ENCODE measurements at places on chromosomes 13 and 19.
A peak's percentile ranks its signal among the peaks of the same experiment; 100 is the strongest.

GRCh38 chr13:94712287-94712811 is at the start of gene SOX21:
TSS of gene SOX21 (minus strand) at chr13:94712545. CDS start at chr13:94712049, 496 bp downstream.
- DNase-seq: peak; percentile 49

DNA sequence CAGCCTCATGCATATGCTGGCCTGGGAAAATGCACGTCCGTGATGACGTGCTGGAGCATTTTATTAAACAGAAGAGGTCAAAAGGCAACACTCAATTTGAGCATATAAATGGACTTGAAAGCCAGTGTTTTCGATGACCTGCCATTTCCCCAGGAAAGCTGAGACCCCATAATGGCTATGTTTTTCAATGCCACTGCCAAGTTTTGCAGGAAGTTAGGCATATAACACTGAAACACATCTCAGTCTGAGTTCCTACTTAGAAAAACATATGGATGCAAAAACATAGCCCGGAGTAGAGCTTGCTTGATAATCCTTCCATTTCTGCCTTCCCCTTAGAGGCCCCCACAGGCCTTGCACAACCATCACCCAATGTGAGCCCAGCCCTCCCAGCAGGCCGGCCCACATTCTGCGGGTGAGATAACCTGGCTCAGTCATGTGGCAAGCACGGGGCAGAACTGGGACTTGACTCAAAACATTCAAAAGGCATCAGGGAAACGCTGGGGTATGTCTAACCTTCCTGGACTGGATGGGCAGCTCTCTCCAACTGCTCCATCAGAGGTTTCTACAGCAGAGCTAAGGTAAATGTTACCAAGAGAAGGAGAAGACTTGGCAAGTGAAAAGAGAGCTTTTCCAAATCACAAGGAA is 24.9 kb downstream of the EPS15L1 start:
- no peak for DNase-seq

GRCh38 chr13:111854403-111854802 is 212.5 kb upstream of the SOX1 start:
- DNase-seq: no peak

- no peak for DNase-seq
Observed at GRCh38 chr19:39375929-39376328, 15.0 kb downstream of the PAF1 start.

- no peak for DNase-seq
Observed at GRCh38 chr13:101016475-101016874, 341.9 kb upstream of the TMTC4 start.

DNA sequence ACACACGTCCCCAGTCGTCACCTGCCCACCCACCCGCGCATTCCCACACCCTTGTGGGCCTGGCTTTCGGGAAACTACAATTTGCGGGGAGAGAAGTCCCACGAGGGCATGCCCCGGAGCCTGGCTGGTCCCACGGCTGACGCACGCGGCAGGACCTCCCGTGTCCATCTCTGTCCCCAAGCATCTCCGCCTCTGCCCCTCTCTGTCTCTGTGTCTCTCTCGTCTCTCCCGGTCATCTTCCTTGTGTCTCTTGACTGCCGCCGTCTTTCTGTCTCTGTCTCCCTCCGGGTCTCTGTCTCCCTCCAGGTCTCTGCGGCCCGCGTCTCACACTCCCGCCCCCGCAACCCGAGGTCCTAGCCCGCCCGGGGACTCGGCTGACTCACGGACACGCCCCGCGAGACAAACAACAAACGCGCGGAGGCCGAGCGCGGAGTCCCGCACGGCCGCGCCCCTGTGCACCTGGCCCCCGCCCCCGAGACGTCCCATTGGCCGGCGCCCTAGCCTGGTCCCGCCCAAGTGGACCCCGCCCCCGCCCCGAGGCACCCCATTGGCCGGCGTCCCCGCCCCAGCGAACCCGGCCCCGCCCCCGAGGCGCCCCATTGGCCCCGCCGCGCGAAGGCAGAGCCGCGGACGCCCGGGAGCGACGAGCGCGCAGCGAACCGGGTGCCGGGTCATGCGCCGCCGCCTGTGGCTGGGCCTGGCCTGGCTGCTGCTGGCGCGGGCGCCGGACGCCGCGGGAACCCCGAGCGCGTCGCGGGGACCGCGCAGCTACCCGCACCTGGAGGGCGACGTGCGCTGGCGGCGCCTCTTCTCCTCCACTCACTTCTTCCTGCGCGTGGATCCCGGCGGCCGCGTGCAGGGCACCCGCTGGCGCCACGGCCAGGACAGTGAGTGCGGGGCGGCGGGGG is at the start of gene FGF22:
TSS of gene FGF22 (plus strand) at position 627 of the 908 bp plus-strand sequence. CDS start at position 674, 47 bp downstream.
- peak; percentile 90 for DNase-seq

DNA sequence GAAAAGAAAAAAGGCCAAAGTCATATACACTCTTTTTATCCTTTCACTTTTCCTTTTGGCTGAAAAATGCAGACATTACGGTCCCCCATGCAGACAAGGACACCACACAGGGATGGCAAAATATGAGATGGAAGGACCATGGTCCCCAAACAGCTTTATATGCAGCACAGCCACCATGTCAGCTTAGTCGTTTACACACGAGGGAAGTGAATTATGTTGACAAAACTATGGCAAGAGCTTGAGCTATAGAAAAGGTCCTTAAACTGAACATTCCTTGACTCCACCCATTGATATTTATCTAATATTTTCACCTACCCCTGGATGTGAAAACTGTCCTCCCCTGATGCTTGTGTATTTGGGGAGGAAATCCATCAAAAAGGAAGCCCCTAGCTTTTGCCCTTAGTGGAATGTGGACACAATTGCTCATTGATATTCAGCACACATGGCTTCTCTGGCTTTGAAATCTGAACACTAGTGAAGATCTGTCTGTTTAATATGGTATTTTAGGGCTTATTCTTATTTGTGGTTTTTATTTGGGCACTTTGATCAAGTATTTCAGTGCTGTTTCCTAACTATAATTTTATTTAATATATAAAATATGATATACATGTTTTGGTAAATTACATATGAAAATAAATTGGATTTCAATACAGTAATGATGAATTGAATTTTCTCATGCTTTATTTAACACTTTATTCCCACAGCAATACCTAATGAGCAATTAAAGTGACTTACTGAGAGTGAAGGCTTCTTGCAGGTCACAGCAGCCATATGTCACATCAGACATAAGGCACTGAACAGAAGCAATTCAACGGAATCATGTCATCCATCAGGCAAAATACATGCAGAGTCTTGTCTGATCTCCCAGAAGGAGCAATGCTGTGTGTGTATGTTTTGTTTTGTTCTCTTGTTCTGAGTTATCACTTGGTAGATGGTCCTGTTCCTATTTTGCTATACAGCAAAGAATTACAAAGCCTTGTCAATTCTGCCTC is 6.8 kb upstream of the GTF2F2 start:
- no peak for DNase-seq

DNA sequence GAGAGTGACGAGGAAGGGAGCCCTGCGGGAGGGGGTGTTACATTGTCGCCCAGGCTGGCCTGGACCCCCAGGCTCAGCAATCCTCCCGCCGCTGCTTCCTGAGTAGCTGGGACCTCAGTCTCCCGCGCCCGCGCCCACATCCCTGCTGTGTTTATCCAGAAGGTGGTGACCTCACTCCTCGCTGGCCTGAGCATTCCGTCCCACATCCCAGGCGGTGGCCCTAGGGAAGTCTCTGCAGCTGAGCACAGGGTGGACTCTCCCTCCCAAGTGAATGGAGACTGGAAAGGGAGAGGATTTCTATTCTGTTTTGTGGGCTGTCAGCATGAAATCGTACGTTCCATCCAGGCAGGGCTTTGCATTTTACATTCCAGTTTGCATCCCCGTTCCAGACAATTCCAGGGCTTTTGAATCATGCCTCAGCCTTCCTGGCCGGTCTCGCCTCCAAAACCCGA is 401 bp upstream of the ZNF765 start:
- DNase-seq: peak; percentile 83

DNA sequence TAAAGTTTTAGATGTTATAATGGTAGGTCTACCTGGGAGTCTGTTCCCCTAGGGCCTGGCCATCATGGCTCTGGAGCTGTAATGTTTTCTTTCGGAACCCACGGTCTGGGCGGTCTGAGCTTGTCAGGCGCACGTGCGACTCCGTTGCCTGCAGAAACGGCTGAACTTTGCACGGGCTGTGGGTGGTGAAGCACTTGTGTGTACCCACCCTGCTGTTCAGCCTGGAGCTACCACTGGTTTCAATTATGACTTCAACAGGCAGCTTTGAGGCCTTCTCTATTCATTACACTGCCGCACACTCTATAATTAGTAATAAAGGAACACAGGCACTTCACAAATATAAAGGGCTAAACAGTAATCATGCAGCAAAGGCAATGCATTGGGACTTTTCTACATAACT is 6.0 kb downstream of the PCDH8 start:
- DNase-seq: no peak

GRCh38 chr19:53172889-53173288 is 14.0 kb upstream of the ZNF347 start:
- no peak for DNase-seq

GRCh38 chr19:41541990-41542584 is 33.9 kb upstream of the CEACAM21 start:
- peak; percentile 55 for DNase-seq

- no peak for DNase-seq
Observed at GRCh38 chr13:89383891-89384290, 1712.7 kb downstream of the SLITRK5 start.

DNA sequence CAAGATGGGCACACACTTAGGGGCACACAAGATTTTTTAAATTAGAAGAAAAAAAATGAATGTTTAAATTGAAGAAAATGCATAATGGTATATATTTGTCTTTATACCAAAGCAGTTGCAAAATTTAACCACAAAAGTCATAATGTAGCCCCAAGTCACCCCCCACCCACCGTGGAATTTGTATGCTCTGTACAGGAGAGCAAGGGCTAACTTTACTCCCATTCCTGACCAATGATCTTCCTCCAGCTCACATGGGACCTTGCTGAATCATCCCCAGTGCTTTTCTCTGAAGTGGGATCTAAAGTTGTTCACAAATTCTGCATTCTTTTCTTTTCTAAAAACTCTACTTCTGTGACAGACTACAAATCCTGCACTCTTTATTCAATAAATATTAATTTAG is 597.0 kb downstream of the UQCRFS1 start:
- no peak for DNase-seq

- DNase-seq: no peak
Observed at GRCh38 chr19:34504273-34504808, 22.8 kb downstream of the WTIP start.

- no peak for DNase-seq
Observed at GRCh38 chr19:41843371-41843770, 1.1 kb downstream of the LYPD4 start.

DNA sequence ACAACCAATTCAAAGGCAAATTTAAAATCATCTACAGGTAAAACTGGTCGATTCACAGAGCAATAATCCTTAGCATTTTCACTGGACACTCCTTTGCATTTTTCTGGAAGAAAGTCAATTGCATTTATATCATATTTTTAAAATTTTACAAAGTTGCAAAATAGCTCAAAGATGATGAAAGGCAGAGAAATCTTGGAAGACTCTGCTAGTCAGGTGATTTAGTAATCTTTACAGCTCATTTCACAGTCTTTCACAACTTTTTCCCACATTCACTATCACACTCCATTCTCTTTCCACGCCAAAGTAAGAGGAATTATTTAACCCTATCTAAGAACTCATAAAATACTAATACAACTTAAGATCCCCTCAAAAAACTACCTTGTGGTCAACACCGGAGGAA is 1063.8 kb downstream of the EFNB2 start:
- no peak for DNase-seq

DNA sequence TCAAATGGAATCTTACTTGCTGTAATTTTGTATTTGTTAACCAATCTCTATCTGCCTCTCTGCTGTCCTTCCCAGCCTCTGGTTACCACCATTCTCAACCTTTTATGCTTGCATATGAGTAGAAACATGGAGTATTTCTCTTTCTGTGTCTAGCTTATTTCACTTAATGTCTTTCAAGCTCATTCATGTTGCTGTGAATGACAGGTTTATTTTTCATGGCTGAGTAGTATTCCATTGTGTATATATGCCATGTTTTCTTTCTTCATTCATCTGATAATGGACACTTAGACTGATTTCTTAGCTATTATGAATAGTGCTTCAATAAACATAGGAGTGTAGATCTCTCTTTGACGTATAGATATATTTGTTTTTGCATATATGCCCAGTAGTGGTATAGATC is 13.4 kb downstream of the ZNF460 start:
- DNase-seq: no peak

DNA sequence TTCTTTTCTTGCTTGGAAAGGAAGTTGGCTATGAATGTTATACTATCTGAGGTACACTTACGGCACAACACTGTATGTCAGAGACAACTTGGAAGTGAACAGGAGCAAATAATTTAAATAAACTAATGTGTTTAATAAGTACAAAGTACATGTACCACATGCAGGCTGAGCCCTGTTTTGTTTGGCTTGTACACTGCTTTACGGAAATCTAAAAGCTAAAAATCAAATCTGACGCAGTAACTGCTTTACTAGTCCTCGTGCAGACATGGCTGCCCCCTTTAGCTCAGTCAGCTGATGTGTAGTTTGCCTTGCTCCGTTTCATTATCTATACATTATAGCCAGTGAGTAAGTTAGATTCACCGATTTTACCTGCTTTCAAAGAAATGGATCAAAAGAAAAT is 36.5 kb downstream of the TDRD3 start:
- no peak for DNase-seq

DNA sequence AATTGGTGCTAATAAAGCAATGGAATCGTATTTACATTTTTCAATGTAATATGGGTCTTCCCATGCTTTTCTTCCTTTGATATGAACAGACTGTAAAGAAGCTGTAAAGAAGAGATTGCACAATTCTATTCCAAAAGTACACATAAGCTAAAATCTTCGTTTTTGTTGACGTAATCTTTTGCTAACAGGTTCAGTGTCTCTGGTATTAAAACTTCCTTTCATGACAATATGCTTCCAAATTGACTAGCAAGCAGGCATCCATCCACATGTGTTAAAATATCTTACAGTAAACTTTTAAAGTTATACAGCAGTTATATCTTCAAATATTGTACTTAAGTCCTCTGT is 19.3 kb upstream of the SGCG start:
- DNase-seq: no peak

DNA sequence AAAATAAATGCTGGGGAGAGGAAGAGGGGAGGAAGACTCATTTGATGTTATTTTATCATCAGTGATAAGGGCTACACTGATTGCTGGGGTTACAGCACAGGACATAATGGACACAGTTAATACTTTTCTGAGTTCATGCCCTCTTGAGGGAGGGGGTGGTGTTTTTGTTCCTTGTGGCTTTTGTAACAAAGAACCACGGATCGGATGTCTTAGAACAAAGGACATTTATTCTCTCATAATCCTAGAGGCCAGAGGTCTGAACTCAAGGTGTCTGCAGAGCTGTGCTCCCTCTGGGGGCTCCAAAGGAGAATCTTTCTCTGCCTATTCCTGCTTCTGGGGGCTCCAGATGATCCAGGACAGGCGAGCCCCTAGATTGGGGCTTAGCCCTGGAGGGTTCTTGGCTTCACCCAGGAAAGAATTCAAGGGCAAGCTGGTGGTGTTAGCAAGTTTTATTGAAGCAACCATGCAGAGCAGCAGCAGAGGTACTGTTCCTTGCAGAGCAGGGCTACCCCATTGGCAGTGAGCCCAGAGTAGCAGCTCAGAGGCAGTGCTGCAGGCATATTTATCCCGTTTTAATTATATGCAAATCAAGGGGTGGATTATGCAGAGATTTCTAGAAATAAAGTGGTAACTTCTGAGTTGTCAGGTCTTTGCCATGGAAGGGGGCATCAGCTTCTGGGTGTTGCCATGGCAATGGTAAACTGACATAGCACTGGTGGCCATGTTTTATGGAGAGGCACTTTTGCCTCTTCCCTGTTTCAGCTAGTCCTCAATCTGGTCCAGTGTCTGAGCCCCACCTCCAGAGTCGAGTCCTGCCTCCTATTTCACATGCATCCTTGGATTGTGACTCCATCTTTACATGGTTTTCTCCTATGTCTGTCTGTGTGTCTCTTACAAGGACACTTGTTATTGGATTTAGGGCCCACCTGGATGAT is 18.0 kb downstream of the VAV1 start:
- DNase-seq: no peak
